ENCODE measurements at places on chromosomes 7 and 10. TPM values are rescaled to one million over a fixed set of nuclear protein-coding genes. Genes with fewer than 3 reads are reported as not detected.

The TCAF2 gene
- total RNA-seq: 31.7 TPM

GRCh38 chr10:50653142-50653541 lies 29.4 kb upstream of the SGMS1 start:
- DNase-seq: no peak

GRCh38 chr10:31134311-31134952 lies 102.8 kb upstream of the ZNF438 start:
- DNase-seq: peak; percentile 24

- no peak for DNase-seq
Observed at GRCh38 chr7:43576241-43576640, 6.7 kb upstream of the STK17A start.

GRCh38 chr10:102431452-102432124 lies 786 bp downstream of the CUEDC2 start:
- DNase-seq: no peak

- DNase-seq: no peak
Observed at GRCh38 chr7:100793806-100794660, 33.3 kb downstream of the EPHB4 start.

- DNase-seq: no peak
Observed at GRCh38 chr10:19656420-19657042, 159.7 kb upstream of the PLXDC2 start.

GRCh38 chr7:72334066-72334465 lies 78.1 kb downstream of the CALN1 start:
- no peak for DNase-seq

The IRF5 gene
- total RNA-seq: 3.8 TPM

DNA sequence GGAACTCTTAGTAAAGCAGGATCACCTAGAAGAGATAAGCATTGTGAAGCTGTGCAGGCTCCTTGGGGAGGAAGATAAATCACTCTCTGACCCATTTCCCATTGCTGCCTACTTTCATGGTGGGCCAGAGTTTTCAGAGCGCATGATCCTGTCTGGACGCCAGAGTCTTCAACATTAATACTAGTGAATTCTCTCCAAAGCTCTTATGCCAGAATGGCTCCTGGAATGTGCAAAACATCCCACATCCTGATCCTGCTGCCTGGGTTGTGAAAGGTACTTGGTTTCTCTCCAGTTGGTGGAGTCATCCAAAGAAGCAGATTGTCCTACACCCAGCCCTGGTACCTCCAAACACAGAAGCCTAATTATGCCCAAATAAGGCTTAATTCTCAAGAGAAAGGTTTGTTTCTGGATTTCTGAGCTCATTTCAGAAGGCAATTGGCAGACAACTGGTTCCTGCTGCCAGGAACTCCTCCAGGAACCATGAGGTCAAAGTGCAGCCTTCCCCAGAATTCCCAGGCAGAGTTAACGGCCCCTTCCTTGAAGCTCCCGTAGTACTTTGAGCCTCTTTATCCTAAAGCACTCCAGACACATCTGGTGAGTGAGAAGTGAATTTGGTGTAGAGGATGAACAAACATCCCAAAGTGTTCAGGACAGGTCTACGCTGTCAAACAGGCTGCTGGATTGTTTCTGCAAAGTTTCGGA lies 495.2 kb downstream of the PLXNA4 start:
- DNase-seq: no peak

GRCh38 chr10:131002031-131002861 lies 309.3 kb downstream of the TCERG1L start:
- DNase-seq: no peak

The COL13A1 gene
- total RNA-seq: not detected

The UCN3 gene
- not detected for total RNA-seq

DNA sequence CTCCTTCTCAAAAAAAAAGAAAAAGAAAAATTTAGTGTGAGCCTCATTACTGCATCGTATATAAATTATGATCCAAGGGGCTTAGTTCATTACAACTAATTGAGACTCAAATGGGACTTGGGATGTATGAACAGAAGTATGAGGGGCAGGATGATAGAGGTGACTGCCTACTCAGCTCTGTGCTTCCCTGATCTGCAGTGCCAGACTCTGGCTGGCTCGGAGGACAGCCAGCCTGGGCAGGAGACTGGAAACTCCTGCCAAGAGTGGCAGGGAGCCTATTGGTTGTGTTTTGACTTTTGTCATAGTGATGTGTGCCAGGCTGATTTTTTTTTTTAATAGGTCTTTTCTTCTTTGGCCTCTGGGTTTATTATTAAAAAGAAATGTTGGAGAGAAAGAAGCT lies 73.8 kb upstream of the GTF2IRD1 start:
- no peak for DNase-seq

The CYP26C1 gene
- not detected for total RNA-seq

DNA sequence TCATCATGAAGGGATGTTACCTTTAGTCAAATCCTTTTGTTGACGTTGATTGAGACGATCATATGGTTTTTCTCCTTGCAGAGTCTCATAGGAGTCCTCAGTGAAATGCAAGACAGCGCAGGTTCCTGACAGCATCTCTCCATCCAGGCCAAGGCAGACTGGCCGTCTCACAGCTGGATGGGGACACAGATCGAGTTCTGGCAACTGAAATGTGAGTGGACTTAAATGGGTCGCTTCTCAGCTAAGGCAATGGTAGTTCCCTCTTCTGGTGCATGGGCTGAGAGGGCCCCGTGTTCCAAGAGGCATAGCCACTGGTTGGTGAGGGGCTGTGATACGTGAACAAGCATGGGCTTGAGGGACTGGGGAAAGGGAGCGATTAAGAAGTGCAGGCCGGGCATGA lies 99.3 kb upstream of the CPXM2 start:
- no peak for DNase-seq

GRCh38 chr7:55309040-55309991 lies 55.8 kb upstream of the LANCL2 start:
- DNase-seq: peak; percentile 58

- no peak for DNase-seq
Observed at GRCh38 chr7:21867226-21867625, 78.5 kb downstream of the CDCA7L start.
